ENCODE measurements at places on chromosomes 1 and 21.
A peak's percentile ranks its signal among the peaks of the same experiment; 100 is the strongest.

GRCh38 chr1:91631718-91632330 is 131.2 kb downstream of the CDC7 start:
- DNase-seq = no peak

- no peak for DNase-seq
These were observed 88.6 kb downstream of the RIPK4 start for GRCh38 chr21:41678016-41678923.

- DNase-seq = peak; percentile 64
These were observed 1.4 kb downstream of the NIT1 start for GRCh38 chr1:161119092-161119903.

DNA sequence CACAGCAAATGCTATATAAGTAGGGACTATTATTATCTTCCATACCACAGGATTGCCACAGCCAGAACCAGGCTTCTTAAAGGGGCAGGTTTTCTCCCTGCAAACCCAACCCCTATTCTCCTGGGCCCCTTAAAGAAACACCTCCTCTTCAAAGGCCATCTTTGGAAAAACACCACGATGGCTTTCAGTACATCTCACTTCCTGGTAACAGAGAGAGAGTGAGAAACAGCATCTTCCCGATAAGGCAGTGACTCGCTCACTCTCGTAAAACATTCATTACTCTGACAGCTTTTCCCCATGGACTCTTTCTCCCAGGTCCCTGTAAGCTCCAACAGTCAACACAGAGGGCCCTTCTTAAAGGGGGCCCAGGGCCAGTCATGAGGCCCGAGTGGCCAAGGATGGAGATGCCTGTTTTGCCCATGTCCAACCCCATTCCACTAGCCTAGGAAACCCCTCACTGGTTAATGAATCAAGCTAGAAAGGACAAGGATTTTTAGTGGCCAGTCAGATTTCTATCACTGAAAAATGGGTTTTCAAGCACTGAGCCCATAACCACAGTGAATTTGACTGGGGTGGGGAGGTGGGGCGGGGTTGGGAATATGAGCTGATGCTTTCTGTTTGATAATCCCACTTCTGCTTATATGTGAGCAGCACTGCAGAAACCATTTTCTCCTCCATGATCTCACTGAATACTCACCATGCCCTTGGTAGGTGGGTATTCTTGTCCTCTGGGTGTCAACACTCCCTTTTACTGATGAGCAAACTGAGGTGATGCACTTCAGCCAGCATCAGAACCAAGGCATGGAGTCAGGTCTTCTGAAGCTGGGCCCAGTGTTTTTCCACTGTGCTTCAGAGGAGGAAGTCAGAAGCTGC is 3.6 kb upstream of the NAV1 start:
- DNase-seq = no peak

GRCh38 chr1:228092342-228093049 is 10.0 kb downstream of the ARF1 start:
- no peak for DNase-seq

GRCh38 chr1:205008896-205009295 is 34.1 kb upstream of the CNTN2 start:
- DNase-seq = no peak

- DNase-seq = peak; percentile 65
These were observed 6.9 kb upstream of the GPATCH4 start for GRCh38 chr1:156608036-156608674.

- no peak for DNase-seq
These were observed 21.3 kb upstream of the SARS1 start for GRCh38 chr1:109192433-109192832.

DNA sequence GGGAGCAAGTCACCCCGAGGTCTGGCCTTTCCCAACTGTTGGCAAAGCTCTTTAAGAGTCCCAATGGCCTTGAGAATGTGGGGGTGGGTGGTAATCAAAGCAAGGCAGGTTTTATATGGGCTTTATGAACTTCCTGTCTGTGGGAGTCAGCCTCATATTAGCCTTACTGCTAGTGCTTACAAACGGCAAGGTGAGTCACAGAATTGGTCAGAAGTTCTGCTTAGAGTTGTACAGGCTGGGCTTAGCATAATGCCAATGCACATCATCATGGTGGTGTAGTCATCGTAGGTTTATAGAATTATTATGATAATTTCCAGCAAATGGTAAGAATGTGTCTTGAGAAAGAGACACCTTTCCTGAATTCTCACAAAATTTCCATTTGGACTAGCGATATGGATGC is 192.7 kb upstream of the KIAA0040 start:
- no peak for DNase-seq

Measured in iPS-NIHi11 (cell line).